SJSA1 (cell line): ENCODE measurements at places on chromosomes 1 and 21. TPM values are rescaled to one million over a fixed set of nuclear protein-coding genes. Genes with fewer than 3 reads are reported as not detected.

The PAX7 gene
- not detected in 2 replicates for total RNA-seq

The FCER1A gene
- total RNA-seq = not detected in 2 replicates

The SYTL1 gene
- 0.22 and 1.1 TPM in 2 replicates for total RNA-seq

The USH2A gene
- not detected in 2 replicates for total RNA-seq

The KDF1 gene
- total RNA-seq = not detected in 2 replicates

The S100A7 gene
- total RNA-seq = not detected in 2 replicates

The PLEKHN1 gene
- total RNA-seq = 0.34 TPM in 1 of 2 replicates, not detected in the other

The VPS26C gene
- total RNA-seq = 31.4 and 39.9 TPM in 2 replicates

The GCSAML gene
- not detected in 2 replicates for total RNA-seq

The TDRD5 gene
- total RNA-seq = not detected in 2 replicates

The HLX gene
- total RNA-seq = 5.2 and 8.3 TPM in 2 replicates

The LCE6A gene
- total RNA-seq = not detected in 2 replicates
